ENCODE measurements at places on chromosomes 6 and 20. TPM values are rescaled to one million over a fixed set of nuclear protein-coding genes. Genes with fewer than 3 reads are reported as not detected.

GRCh38 chr6:8375916-8376315 is 59.4 kb downstream of the SLC35B3 start:
- DNase-seq = no peak

DNA sequence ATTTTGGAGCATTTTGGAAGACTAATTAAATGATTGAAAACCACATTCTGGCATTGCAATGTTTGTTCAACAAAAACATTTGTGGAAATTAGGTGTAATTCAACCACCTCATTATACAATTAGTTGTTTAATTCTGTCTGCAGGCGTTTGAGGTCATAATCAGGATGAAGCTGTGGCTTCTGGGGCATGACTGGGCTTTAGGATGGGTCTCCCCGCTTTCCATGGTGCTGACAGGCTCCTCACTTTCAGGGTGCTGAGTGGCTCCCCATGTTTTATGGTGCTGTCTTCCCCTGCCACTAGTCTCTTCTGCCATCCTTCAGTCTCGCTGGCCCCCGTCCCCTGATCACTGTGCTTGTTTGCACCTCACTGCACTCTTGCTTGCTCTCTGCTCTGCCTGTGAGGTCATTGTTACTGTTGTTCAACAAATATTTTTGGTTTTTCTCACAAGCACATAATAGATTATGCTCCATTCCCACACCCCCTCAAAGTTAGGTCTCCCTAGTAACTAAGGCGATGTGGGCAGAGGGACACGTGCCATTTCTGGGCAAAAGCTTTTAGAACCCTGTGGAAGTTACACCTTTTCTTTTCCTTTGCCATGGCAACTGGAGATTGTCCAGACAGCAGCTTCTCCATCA is 25.4 kb upstream of the ZNF831 start:
- DNase-seq = no peak

GRCh38 chr20:33465481-33466302 is 22.1 kb upstream of the SNTA1 start:
- peak; percentile 54 for DNase-seq

- DNase-seq = no peak
These were observed 551.1 kb upstream of the SYNCRIP start for GRCh38 chr6:86193821-86194220.

GRCh38 chr20:9051508-9051907 is 17.4 kb upstream of the PLCB4 start:
- no peak for DNase-seq

DNA sequence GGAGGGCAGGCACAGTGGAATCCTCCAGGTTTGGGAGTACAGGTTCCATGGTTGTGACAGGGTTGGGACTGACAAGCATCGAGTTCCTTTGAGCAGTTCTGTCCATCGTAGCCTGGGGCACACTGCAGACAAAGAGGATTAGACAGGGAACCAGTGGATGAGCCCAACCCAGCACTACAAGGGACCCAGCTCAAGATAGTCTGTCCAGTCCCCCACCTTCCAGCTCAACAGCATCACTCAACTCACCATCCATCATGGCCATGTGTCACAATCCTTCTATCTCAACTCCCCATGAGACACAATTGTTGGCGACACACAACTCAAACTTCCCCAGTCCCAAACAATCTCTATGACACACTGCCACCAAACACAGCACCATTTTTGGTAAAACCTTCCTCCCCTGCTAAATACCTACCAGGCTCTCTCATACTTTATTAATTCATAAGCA is 11.8 kb upstream of the GPSM3 start:
- DNase-seq = no peak

- no peak for DNase-seq
These were observed 157.2 kb upstream of the CARMIL1 start for GRCh38 chr6:25122001-25122400.

DNA sequence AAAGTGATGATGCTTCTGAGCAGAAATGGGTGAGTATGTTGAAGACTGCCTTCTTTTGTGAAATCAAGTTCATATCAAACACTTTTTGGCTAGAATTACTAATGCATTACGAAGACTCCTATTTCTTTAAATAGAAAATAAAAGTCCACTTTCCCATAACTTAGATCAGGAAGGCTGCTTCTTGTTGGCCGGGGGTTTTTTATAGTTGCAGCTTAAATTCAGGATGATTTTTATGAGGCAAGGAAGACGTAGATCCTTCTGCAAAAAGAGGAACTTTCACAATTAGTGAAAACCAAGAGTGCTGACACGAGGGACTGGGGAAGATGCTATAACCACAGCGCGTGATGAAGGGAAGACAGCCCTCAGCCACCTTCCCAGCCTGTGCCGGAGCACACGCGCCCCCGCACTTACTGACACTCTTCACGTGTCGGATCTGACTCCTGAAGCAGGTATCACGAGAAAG is 206.1 kb upstream of the PRDM1 start:
- no peak for DNase-seq

GRCh38 chr20:31685853-31686643 is 36.6 kb downstream of the BCL2L1 start:
- no peak for DNase-seq

DNA sequence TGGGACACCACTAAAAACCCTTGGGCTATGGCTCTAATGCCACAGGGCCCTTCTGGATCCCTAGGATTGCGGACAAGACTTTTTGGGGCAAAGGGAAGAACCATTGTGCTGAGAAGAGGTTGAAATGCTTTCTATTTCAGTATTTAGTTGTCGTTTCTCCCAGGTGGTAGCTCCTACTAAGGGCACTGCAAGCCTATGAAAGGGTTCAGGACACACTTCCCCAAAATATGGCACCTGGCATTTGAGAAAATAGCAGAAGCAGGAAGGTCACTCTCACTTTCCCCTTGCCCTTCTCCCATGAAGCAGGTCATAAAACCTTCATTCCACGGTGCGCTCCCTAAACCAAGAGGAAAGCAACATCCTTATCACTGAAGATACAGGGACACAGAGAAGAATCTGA is 125.4 kb upstream of the GPR6 start:
- DNase-seq = no peak

DNA sequence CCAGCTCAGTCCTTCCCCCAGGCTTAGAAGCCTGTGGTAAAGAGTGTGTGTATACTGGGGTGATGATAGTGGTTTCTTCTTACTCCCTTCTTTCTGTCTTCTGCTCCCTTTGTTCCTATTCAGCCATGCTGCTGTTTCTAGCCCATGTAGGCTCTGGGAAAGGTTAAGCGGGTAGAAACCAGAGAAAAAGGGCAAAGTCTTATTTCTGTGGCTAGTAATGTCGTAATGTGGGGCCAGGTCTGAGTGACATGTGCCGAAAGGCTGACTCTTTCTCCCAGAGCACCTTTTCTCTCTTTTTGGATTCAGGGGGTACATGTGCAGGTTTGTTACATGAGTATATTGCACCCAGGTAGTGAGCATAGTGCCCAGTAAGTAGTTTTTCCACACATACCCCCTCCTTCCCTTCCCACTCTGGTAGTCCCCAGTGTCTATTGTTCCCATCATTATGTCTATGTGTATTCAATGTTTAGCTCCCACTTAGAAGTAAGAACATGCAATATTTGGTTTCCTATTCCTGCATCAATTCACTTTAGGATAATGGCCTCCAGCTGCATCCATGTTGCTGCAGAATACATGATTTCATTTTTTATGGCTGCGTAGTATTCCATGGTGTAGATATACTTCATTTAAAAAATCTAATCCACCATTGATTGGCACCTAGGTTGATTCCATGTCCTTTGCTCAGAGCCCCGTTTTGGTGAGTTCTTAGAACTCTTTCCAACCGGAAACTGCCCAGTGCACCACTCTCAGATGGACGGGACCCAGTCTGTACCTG is 74.3 kb downstream of the EFHC1 start:
- no peak for DNase-seq

Gene LY6G5B
- 31.1 TPM for polyA plus RNA-seq

Gene PABPC1L
- 105 TPM for polyA plus RNA-seq

Data from left kidney (tissue), 8 donors.